LoVo (cell line): ENCODE measurements at places on chromosomes 16 and 17.

GRCh38 chr16:88695753-88696152 is 9.4 kb upstream of the SNAI3 start:
- DNase-seq = no peak

GRCh38 chr16:51306116-51306515 is 155.0 kb upstream of the SALL1 start:
- no peak for DNase-seq

- peak; percentile 85 for DNase-seq
These were observed 15.7 kb downstream of the ADAM11 start for GRCh38 chr17:44774271-44775135.

DNA sequence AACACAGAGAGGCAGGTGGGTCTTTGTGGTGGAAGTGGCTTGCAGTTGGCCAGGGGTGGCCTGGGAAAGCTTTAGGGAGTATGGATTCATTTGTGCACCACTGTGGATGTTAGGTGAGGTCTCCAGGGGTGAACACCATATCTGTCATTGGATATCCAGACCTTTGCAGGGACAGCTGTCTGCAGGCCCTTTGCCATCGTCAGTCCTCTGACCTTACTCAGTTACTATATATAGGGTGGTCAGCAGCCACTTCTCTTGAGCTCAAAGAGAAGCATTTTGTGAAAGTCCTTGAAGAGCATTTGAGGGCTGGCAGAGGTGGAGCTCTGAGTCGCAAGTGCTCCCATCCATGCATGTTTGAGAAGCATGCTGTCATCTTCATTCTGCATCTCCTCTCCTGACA is 40.4 kb downstream of the TMEM11 start:
- no peak for DNase-seq

- no peak for DNase-seq
These were observed 36.7 kb downstream of the ZNRF1 start for GRCh38 chr16:75035410-75035968.

- no peak for DNase-seq
These were observed 6.0 kb downstream of the SCN4A start for GRCh38 chr17:63966646-63967264.

GRCh38 chr16:56425439-56425832 is at the start of gene AMFR:
Gene AMFR (minus strand): TSS chr16:56425545. CDS start chr16:56425327, 218 bp downstream.
- peak; percentile 89 for DNase-seq

DNA sequence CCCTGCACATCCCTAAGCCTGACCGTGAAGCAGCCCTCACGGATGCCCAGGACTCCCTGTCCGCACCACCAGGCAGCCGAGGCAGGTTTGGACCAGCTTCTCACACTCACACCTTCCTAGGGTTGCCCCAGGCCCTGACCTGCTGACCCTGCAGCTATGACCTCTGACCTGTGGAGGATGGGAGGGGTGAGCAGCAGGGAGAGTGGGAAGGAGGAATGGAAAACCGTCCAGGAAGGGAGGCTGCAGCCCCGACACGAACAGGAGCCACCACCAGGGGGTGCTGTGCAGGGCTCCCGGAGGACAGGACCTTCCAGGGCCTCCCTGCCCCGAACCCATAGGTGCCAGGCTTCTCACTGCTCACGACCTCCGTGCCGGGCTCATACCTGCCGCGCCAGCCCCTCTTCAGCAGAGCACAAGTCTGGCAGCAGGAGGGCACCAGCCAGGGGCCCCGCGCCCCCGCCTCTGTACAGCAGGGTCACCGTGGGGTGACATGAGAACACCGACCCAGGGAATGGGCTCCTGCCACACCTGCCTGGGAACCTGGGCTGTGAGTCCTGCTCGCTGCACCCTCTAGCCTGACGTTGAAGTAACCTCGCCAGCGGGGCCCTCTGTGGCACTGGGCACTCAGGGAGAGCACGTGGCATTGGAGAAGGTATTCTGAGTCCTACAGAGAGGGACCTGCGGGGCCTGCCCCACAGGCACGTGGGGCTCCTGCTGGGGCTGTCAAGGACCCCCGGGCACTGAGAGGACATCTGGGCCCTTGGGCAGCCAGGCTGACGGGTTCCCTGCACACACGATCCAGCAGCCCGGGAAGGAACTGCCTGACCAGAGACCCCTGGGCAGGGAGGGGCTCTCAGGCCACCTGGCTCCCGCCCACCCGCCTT is 37.6 kb downstream of the CTU2 start:
- peak; percentile 34 for DNase-seq

DNA sequence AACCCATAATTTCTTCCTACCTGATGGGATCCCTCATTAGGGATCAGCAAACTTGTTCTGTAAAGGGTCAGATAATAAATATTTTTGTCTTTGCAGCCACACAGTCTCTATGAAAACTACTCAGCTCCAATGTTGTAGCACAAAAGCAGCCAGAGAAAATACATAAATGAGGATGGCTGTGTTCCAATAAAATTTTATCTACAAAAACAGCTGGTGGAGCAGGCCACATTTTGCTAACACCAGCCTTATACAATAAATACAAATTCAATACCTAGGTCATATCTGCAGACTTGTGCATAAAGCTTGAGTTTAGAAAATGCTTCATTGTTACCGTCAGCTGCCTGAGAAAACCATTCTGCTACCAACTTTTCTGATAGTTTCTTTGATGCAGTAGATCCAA is 38.4 kb upstream of the INTS2 start:
- no peak for DNase-seq

DNA sequence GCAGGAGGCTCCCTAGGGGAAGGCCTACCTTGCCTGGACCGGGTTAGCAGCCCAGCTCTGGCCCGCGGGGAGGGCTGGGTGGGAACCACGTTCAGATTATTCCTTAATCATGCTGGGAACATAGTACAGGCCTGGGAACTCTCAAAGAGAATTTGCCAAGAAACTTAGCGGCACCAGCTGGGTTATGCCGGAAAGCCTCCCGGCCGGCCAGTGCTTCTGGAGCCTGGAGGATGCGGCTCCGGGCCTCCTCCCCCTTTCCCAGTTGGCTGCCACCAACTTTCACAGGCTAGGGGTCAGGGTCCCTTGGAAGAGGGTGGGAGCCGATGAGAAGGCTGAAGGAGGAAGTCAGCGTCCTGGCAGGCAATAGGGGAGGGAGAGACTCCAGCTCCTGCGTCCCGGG is 10.8 kb downstream of the NGFR start:
- DNase-seq = no peak

GRCh38 chr16:22065252-22065651 is 27.1 kb upstream of the VWA3A start:
- DNase-seq = no peak

GRCh38 chr17:48997103-48997826 is at the start of gene IGF2BP1:
Gene IGF2BP1 (plus strand): TSS chr17:48997385. CDS start chr17:48997746, 361 bp downstream.
- DNase-seq = no peak

DNA sequence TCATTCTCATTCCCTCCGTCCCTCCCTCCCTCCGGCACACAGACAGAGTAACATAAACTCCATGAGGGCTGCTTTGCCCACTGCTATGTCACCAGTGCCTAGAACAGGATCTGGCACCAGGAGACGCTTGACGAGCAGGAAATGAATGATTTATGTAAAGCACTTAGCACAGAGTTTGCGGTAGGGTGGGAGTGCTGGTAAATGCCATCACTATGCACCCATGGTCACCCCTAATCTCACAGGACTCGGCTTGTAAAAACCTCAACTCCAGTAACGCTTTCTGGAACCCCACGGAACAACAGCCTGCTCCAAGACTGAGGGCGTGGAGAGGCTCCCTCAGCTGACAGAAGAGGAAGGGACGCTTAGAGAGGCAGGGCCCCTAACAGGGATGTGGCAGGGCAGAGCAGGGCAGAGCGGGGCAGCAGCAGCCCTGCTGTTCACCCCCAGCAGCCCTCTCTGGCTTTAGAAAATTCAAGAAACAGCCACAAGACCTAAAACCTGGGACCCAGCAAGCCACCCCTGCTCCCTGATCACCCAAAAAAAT is 156.9 kb downstream of the C16orf78 start:
- no peak for DNase-seq

DNA sequence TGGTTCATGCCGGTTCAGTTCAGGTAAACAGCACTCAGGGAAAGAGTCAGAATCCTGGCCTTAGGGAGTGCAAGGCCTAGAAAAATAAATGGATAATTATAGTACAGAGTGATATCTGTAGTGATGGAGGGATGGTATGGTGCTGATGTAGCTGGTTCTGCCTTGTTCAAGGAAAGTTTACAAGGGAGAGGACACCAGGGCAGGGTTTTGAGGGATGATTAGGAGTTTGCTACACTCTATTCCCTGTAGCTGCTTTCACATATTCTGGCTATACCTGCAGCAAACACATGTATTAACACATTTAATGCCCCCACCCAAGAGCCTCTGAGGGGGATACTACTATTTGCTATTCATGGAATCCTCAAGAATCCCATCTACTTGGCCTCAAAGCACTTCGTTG is 1.7 kb upstream of the NOS2 start:
- no peak for DNase-seq

DNA sequence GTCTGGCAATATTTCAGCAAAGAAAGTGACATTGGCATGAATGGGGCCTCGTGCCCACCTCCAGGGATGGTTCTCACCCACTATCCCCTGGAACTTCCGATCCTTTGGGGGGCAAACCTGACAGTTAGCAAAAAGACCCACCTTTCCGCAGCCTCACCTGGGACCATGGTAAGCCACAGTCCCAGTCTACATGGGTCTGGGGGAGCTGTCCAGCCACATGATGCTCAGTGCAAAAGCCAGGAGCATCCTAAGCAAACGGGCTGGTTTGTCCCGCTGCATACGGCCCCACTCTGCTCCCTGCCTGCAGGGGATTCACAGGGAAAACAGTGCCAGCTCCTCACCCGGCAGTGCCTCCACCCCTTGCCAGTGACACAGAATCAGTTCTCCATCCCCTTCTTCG is 19.3 kb downstream of the AIPL1 start:
- DNase-seq = no peak

DNA sequence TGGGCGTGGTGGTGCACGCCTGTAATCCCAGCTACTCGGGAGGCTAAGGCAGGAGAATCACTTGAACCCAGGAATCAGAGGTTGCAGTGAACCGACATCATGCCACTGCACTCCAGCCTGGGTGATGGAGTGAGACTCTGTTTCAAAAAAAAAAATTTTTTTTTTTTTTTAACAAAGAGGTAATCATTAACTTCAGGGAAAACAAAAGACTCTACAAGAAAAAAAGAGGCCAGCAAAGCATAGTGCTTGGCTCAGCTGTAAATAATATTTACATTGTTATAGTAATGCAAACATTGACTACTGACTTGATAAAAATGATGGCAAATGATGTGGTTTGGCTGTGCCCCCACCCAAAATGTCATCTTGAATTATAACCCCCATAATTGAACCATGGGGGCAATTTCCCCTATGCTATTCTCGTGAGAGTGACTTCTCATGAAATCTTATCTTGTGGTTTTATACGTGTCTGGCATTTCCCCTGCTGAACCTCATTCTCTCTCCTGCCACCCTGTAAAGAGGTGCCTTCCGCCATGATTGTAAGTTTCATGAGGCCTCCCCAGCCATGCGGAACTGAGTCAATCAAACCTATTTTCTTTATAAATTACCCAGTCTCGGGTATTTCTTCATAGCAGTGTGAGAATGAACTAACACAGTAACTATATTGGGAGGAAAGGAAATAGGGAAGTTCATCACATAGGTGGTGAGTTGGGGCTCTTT is 12.7 kb upstream of the SSTR2 start:
- DNase-seq = peak; percentile 32

- no peak for DNase-seq
These were observed 361.2 kb downstream of the SEC14L1 start for GRCh38 chr17:77501751-77502625.

DNA sequence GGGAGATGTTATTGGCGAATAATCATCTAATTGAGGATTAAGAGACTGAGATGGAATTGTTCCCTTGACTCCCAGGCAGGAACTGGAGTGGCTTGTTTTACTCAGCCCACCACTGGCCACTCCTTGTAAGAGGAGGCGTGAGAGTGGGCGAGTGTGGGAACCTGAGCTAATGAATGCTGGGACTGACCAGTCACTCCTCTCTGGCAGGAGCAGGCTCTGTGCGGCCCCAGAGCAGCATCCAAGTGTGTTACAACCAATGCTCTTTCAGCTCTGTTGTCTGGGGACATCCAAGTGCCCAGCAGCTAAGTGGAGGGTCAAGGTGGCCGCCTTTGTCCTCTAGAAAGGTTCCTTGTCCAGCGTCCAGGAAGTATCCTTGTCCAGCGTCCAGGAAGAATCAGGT is 739.9 kb downstream of the CDH8 start:
- DNase-seq = no peak

DNA sequence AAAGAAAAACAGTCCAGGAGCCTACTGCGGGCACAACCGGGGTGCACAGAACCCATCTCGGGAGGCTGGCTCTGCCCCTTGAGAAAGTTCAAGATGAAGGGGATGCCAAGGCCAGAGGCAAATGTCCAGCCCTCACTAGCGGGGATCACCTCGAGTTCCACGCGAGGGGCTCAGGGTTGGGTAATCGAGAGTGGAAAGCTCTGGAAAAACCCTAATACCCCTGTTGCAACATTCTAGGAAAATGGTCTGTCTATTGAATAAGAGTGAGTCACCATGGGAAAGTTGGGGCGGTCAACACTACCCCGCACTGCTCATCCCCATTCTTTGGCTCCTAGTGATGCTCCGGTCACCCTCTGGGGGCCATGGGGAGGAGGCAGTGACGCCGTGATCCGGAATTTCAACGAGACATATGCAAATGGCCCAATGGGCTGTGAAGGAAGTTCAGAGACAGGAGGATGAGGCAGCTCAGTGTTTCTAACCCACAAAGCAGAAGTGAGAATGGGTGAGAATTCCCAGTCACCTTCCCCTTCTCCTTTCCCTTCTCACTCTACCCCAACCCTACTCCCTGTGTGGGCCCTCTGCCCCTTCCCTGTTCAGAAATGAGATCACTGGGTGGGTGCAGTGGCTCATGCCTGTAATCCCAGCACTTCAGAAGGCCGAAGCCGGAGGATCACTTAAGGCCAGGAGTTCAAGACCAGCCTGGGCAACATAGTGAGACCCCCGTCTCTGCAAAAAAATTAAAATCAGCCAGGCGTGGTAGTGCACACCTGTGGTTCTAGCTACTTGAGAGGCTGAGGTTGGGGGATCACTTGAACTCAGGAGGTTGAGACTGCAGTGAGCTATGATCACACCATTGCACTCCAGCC is 22.4 kb downstream of the SOCS3 start:
- no peak for DNase-seq

DNA sequence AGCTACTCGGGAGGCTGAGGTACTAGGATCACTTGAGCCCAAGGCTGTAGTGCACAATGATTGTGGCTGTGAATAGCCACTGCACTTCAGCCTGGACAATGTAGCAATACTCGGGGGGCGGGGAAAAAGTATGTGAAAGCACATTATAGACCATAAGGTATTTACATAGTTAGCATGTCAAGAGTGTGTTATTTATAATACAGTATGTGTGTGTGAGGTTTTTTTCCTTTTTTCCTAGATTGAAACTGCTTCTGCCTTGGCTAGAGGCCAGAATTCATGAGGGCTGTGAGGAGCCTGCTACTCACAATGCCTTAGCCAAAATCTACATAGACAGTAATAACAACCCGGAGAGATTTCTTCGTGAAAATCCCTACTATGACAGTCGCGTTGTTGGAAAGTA is 30.5 kb downstream of the PTRH2 start:
- no peak for DNase-seq

GRCh38 chr16:13391337-13391736 is 489.9 kb downstream of the SHISA9 start:
- no peak for DNase-seq
